AML-193 (cell line): ENCODE measurements at places on chromosomes 4 and X.
A peak's percentile ranks its signal among the peaks of the same experiment; 100 is the strongest.

GRCh38 chr4:150679765-150680343 is 97.9 kb downstream of the MAB21L2 start:
- no peak for DNase-seq

DNA sequence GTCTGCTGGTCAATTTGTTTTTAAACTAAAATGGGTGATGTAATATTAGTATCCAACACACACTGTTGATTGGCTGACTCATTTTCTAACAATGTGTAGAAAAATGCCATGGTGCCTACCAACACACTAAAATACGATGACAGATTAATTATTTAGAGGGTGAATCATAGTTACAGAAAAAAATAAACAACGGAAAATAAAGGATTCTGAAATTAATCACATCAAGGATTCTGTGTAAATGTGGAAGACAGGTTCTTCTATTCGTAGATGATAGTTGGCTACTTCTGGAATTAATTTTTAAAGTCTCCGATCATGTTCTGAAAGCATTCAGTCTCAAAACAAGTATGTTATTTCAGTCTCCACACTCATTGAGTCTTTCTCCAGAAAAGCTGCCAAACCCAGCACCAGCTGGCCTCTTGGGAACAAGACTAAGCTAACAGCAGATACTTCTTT is 8.2 kb upstream of the IQCM start:
- DNase-seq, result no peak

GRCh38 chr4:151711646-151712045 is 49.2 kb downstream of the GATB start:
- no peak for DNase-seq

GRCh38 chr4:26263165-26263564 is 57.6 kb upstream of the RBPJ start:
- DNase-seq, result no peak

DNA sequence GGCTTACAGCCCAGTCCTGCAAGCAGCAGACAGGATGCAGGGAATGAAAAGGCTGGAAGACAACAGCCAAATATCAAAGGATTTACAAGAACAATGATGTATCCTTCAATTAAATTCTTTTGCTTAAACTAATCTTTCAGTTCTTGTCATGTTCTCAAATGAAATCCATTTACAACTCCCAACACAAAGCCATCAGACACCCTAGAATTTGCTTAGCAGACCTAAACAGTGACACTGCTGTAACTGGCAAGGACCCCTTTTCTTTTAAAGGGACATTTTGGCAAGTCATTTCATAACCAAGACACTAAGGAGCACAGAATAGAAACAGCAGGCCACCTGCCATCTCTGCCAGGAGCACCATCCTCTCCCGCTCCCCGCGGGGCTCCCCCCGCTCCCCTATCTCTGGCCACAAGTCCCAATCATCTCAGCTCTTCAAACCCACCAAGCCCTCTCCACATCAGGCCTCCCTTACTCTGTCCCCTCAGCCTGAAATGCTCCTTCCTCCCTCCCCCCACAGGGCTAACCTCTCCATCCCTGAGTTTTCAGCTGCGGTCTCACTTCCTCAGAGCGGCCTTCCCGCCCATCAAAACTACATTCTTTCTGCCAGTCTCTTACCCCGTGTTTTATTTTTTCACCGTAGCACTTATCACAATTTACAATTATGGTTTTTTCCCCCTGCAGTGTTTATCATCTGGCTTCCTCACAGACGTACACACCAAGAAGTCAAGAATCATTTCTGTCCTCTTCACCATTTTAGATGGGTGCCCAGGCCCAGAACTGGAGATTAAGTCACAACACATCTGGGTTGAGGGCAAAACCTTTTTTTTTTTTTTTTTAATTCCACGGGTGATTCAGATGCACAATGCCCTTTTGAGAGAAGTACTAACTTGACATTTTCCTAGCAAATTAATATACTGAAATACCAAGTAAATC is 45.8 kb downstream of the TSPAN5 start:
- no peak for DNase-seq

GRCh38 chrX:19772096-19772821 is 115.1 kb downstream of the SH3KBP1 start:
- no peak for DNase-seq

DNA sequence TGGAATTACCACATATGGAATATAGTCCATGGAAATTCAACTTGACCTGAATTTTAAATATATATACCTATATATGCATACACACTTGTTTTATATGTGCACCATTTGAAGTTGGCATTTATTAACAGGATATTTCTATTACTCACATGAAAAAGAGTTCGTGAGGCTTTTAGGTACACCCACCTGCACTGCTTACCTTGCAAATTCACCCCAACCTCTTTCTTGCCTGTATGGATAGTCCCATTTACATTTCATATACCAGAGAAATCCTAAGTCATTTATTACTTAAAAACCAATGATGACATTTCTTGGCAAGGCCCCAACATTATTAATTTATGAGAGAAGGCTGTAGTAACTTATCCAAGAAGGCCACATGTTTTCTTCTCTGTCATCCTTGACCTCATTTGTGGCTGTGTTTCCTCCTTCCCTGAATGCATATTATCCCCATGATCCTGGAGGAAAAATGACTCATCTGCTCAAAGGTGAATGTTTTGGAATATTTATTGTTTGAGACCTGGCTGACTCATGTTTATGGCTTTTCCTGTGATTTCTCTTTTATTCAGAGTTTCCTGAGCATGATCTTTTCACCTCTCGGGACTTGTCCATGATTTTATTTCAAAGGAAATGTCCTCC is 62.2 kb upstream of the FAM241A start:
- DNase-seq, result no peak

DNA sequence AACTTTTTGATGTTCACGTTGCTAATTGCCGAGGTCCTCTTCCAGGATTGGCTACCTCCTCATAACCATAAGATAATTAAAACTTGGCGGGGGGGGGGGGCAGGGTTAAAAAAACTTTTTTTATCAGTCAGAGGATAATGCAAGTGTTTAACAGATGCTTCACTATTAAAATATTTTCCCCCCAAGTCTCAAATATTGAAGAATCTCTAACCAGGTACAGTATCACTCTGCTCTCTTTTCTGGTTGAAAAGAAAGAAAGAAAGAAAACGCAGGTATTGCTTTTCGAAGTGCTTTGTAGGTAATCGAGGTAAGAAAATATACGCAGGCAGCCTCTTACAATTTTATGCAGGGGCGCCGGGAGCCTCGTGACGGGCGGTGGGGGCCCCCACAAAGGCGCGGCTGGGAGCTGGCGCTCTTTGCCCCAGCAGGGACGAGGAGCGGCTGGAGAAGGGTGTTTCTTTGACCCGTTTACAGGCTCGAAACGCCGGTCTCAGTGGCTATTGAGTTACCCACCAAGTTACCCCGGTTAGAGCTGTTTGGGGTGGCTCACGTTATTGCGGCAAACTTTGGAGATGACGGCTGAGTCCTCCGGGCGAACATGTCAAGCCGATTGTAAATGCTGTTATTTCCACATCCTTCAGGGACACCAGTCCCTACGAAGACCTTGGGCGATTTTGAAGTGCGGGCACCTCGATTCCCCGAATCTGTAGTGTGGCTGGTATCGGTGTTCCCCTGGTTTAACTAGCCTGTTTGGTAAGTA is 477 bp upstream of the HAND2 start:
- no peak for DNase-seq

GRCh38 chr4:57329279-57329678 is 219.1 kb upstream of the IGFBP7 start:
- DNase-seq, result no peak

- no peak for DNase-seq
Measured at GRCh38 chr4:153724606-153725005, 35.2 kb downstream of the RNF175 start.

- peak; percentile 94 for DNase-seq
Measured at GRCh38 chr4:38075370-38076152, 115.4 kb downstream of the PTTG2 start.

- DNase-seq, result no peak
Measured at GRCh38 chr4:33064238-33064637, 2344.1 kb downstream of the PCDH7 start.

GRCh38 chr4:2961421-2961810 is 1.8 kb downstream of the NOP14 start:
- DNase-seq, result peak; percentile 20

GRCh38 chr4:30757357-30757756 is 37.2 kb downstream of the PCDH7 start:
- DNase-seq, result no peak

- DNase-seq, result no peak
Measured at GRCh38 chrX:123350226-123350625, 166.1 kb downstream of the GRIA3 start.

- no peak for DNase-seq
Measured at GRCh38 chr4:7897811-7898210, 41.9 kb downstream of the AFAP1 start.

DNA sequence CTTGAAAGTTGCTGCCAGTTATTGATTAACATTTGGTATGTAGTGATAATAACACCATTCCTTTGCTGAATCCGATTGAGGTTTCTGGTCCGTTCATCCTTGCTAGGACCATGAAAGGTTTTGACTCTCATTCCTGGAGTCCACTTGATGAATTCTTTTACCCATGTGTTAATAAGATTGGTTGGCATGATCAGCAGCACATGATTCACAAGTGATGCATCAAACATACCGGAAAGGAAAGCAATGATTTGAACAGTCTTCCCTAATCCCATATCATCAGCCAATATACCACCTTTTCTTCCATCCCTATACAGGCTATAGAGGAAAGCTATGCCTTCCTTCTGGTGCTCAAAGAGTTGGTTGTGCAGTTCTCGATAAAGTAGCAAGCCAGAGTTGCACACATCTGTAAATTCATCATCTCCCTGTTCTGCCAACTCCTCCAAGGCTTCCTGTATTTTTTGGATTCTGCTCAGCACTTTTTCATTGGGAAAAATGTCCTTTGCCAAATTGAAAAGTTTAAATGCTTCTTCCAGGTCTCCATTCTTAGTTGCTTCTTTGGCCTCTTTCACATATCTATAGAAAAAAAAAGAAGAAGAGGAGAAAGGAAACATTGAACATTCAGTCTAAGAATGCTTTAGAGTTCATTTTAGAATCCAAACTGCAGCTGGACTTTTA is 26.7 kb downstream of the PIN4 start:
- no peak for DNase-seq

DNA sequence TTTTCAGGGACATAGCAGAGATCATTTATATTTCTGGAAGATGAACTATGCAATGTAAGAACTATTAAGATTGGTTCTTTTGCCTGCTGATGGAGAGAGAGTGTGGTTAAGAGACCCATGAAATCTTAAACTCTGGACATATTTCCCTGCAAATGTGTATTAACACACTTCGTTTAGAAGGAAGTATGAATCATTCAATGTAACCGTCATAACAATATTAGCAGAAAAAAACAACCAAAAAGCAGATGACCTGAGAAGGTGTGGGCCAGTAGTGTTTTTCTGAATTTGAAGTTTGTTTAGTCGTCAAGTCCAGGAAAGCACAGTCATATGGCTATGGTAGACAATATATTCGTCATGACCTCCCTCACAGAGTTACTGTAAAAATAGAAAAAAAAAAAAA is 2.5 kb upstream of the TMPRSS11D start:
- peak; percentile 12 for DNase-seq

DNA sequence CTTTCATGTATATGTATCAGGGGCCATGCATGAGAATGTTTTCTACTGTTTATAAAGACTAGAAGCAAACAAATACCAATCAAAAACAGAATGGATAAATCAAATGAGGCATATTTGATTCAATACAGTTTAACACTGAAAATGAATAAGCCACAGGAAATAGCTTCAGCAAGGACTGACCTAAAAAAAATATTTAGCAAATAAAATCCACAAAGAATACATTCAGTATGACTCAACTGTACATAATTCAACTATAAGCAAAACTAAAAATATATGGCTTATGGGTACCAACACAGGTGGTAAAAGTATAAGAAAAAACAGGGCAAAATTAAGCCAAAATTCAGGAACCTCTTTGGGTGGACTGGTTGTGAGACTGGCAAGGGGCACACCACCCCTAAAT is 112.9 kb downstream of the KCNIP4 start:
- DNase-seq, result no peak

DNA sequence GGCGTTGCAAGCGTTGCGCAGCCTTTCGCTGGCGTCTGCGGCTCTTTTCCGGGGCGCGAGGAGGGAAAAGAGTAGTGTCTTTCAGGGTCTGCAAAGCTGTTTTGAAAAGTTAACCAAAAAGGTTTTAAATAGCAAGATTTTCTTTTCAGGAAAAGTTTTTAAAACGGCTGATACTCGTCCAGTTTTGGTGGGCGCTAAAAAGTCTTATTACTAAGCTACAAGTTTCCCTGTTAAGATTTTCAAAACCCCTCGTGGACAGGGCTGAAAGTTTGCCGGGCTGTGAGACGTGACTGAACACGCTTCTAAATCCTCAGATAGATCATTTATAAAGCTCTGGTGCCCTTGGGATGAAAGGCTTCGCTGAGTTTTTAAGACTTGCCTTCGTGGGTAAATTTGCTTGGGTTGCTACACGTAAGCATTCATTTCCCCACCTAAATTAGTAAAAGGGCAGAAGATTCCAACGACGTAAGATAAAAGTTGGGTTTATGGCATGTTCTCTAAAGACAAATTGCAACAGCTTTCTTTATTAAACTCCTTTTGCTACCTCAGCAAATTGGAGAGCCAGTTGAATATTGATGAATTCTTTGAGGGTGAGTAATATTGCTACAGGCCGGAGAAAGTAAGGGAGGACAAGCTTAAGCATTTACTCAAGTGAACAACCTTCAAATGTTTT is 91.5 kb downstream of the HPRT1 start:
- no peak for DNase-seq

DNA sequence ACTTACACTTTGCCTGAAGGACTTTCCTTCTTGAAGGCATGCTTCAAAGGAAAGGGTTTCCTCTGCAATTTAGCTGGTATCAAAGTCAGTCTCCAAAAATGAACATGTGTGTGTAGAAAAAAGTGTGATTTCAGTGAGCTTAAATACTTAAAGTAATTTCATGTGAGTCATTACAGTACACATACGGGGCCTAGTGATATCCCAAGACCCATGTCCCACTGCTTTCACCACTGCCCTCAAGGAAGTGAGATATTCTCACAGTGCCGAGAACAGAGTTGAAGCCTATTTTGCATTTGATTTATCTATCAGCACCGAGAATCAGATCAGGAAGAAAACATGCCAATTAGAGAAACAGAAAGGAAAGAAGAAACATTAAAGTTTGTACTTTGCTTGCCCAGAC is 61.0 kb downstream of the CHST7 start:
- no peak for DNase-seq

DNA sequence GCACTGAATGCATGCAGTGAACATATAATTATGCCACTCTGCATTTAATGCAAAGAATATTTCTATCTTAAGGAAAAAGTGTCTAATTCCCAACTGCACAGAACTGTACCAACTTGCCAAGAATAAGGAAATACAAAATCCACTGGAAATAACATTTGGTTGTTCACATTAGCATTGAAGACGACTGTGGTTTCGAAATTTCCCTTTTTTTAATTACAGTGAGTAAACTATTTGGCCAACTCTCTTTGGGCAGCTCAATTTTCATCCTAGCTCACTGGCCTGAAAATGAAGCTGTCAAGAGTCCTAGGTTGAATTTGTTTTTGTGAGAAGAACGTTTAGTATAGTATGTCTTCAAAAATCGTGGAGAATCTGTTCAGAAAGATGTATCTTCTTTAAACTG is 81.6 kb upstream of the MID1 start:
- no peak for DNase-seq
